Ovary (tissue), 10 donors: ENCODE measurements at places on chromosomes 2 and 18. TPM values are rescaled to one million over a fixed set of nuclear protein-coding genes. Genes with fewer than 3 reads are reported as not detected.

- H3K4me3 ChIP-seq = no peak overlapping the region
- no peak for DNase-seq
- no peak overlapping the region for H3K27ac ChIP-seq
- H3K4me1 ChIP-seq = peaks cover 3% of the 10 kb centered on the region
- no peaks in the 10 kb centered on the region for H3K27me3 ChIP-seq
- no peaks in the 10 kb centered on the region for H3K36me3 ChIP-seq
Measured at GRCh38 chr2:224850081-224850480, 133.9 kb upstream of the CCDC195 start.

- H3K4me1 ChIP-seq = no peaks in the 10 kb centered on the region
- DNase-seq = no peak
- H3K27me3 ChIP-seq = no peaks in the 10 kb centered on the region
- H3K27ac ChIP-seq = no peak overlapping the region
- no peaks in the 10 kb centered on the region for H3K36me3 ChIP-seq
Measured at GRCh38 chr2:109311771-109312170, 182.8 kb downstream of the SH3RF3 start.

DNA sequence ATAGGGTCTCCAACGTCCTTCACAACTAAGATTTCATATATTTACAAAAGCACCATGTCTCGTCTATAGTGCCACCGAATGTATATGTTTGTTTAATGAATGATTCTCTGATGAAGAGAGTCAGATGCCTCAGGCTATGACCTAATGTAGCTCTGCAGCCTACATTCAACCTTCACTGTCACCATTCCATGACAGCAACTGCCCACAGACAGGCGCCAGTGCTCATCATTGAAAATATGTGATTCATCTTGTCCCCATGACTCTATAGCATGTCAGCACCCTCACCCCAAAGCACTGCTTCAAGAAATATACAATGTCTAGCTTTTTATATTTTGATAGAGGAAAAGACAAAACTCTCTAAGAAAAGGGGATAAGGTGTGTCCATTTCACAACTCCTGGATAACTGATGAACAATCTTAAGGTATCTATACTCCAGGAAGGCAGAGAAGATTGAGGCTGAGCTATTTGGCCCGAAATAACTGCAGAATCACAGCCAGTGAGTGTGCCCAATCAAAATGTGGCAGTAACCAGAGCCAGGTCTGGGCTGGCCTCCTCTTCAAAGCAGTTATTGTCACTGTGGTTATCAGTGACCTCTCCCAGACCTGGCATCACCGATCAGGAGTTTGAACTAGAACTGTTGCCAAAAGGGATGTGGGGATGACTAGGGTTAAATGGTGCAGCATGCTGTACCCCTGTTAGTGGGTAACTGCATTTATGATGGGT, 246.6 kb downstream of the SETBP1 start:
- no peaks in the 10 kb centered on the region for H3K36me3 ChIP-seq
- H3K4me1 ChIP-seq = peaks cover 4% of the 10 kb centered on the region
- H3K27me3 ChIP-seq = no peaks in the 10 kb centered on the region

DNA sequence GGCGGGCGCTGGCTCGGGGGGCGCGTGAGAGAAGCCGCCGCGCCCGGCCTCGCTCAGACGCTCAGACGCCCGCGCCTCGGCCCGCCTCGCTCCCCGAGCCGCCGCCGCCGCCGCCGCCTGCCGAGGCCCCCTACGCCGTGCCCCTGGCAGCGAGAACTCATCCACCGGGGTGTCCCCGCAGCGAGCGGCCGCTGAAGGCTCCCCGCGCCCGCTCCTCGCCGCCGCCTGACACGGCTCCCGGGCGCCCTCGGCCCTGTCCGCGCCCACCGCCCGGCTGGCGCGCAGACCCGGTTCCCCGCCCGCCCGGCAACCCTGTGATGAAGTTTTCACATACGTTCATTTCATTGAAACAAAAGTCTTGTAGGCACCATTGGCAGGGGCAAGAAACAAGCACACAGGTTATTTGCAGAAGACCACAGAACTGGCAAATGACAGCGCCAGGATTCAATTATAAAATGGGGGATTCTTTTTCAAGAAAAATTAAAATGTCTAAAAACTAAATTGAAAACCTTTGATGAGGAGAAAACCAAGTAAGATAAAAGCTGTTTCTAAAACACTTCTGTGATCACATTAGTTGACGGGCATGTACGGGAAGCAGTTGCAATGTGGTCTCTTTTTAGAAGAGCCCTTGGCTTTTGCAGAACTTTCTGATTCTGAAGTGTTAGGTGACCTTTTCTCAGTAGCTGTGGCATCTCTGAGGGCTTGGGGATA, 50.5 kb upstream of the TUBA3D start:
- DNase-seq = no peak
- no peaks in the 10 kb centered on the region for H3K27me3 ChIP-seq
- no peaks in the 10 kb centered on the region for H3K36me3 ChIP-seq
- no peak overlapping the region for H3K27ac ChIP-seq
- H3K4me3 ChIP-seq = peak overlapping the region; percentile 32

- H3K27ac ChIP-seq = peak overlapping the region; percentile 56
- no peak for DNase-seq
- H3K4me3 ChIP-seq = peak overlapping the region; percentile 62
- no peaks in the 10 kb centered on the region for H3K27me3 ChIP-seq
Measured at GRCh38 chr2:27322301-27322765, 564 bp downstream of the MPV17 start.

GRCh38 chr2:95734976-95735890, 143.4 kb downstream of the TRIM43 start:
- H3K4me1 ChIP-seq = no peaks in the 10 kb centered on the region
- H3K36me3 ChIP-seq = no peaks in the 10 kb centered on the region
- H3K27me3 ChIP-seq = no peaks in the 10 kb centered on the region
- H3K27ac ChIP-seq = no peak overlapping the region
- H3K4me3 ChIP-seq = no peak overlapping the region

DNA sequence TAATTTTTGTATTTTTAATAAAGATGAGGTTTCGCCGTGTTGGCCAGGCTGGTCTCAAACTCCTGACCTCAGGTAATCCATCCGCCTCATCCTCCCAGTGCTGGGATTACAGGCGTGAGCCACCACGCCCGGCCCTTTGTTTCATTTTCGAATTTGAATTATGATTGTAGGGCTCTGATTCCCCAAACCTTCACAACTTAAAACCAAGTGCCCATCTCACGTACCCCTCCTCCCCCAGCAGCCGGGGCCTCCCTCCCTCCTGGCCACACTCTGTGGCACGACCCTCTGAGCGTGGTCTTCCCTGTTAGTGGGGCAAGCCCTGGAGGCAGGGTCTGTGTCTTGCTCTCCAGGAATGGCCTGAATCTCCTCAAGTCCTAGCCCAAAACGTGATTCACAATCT, 166.5 kb downstream of the ASB1 start:
- H3K27ac ChIP-seq = no peak overlapping the region
- no peak overlapping the region for H3K4me3 ChIP-seq
- H3K27me3 ChIP-seq = no peaks in the 10 kb centered on the region
- H3K36me3 ChIP-seq = no peaks in the 10 kb centered on the region
- H3K4me1 ChIP-seq = peaks cover 7% of the 10 kb centered on the region

GRCh38 chr2:98884658-98885057, 51.4 kb downstream of the CRACDL start:
- no peaks in the 10 kb centered on the region for H3K36me3 ChIP-seq
- H3K4me1 ChIP-seq = no peaks in the 10 kb centered on the region
- H3K4me3 ChIP-seq = no peak overlapping the region
- H3K27ac ChIP-seq = no peak overlapping the region
- no peaks in the 10 kb centered on the region for H3K27me3 ChIP-seq

DNA sequence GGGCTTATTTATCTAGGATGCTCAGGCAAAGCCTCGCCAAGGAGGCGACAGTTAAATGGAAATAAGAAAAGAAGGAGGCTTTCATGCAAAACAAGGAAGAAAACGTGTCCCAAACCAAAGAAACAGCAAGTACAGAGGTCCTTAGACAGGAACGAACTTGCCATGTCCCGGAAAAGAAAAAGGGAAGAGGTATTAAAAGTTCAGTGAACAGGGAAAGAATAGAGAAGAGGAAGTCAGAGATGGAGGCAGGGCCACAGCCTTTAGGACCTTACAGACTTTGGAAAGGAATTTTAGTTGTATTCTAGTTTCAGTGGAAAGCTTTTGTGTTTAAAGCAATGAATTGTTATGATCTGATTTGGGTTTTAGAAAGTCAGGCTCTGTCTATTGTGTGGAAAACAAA, 22.1 kb downstream of the IKZF2 start:
- no peak overlapping the region for H3K4me3 ChIP-seq
- no peak overlapping the region for H3K27ac ChIP-seq
- H3K27me3 ChIP-seq = no peaks in the 10 kb centered on the region
- no peaks in the 10 kb centered on the region for H3K36me3 ChIP-seq
- no peaks in the 10 kb centered on the region for H3K4me1 ChIP-seq
- DNase-seq = no peak

DNA sequence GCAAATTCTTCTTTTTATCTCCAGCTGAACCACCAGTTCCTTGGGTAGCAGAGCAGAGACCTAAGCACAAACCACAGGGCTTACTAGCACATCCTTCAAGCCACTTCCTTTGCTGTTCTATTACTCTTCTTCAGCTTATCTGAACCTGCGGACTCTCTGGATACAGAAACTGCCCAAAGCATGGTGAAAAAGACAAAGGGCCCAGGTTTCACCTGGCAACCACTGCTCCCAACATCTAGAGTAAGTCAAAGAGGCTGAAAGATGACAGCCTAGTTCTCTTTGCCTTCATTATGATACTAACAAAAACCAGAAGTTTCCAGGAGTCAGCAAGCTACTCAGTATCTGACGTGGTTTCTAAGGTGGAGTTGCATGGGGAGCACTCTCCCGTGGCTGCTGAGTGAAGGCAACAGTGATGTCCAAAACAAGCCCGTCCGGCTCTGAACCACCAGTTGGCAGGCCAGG, 43.4 kb downstream of the KANSL3 start:
- H3K27me3 ChIP-seq = no peaks in the 10 kb centered on the region
- no peak overlapping the region for H3K27ac ChIP-seq
- no peaks in the 10 kb centered on the region for H3K4me1 ChIP-seq
- no peak for DNase-seq

Gene SCYGR4
- total RNA-seq = not detected

Gene NTSR2
- 0.97 TPM for total RNA-seq

Gene C1GALT1C1L
- 0.64 TPM for total RNA-seq

Gene XRCC5
- total RNA-seq = 206 TPM

Gene ANO7
- 1.1 TPM for total RNA-seq
